Dermis microvascular lymphatic vessel endothelial cell (primary cell): ENCODE measurements at places on chromosomes 16 and 17. TPM values are rescaled to one million over a fixed set of nuclear protein-coding genes. Genes with fewer than 3 reads are reported as not detected.

The CMTM1 gene
- 1.9 and 2.1 TPM in 2 replicates for total RNA-seq

The GINS2 gene
- 3.4 and 6.2 TPM in 2 replicates for total RNA-seq

The STX4 gene
- total RNA-seq: 17.5 and 28.2 TPM in 2 replicates

The KRT15 gene
- total RNA-seq: 0.13 and 1.2 TPM in 2 replicates

The TNP2 gene
- total RNA-seq: not detected in 2 replicates

The TPSAB1 gene
- total RNA-seq: not detected in 2 replicates

The KRTAP4-1 gene
- not detected in 2 replicates for total RNA-seq

The TNFSF12 gene
- 4.7 and 9.4 TPM in 2 replicates for total RNA-seq

The MAP3K14 gene
- total RNA-seq: 1.4 and 1.9 TPM in 2 replicates

The KRTAP1-1 gene
- total RNA-seq: not detected in 2 replicates

The CRYBA1 gene
- total RNA-seq: not detected in 2 replicates

The TOM1L1 gene
- total RNA-seq: 0.13 TPM in 1 of 2 replicates, not detected in the other

The CNP gene
- 46.1 and 63.1 TPM in 2 replicates for total RNA-seq

The BRD7 gene
- 31.9 and 35.9 TPM in 2 replicates for total RNA-seq

The VMO1 gene
- total RNA-seq: 0.38 and 0.39 TPM in 2 replicates

The ZFP90 gene
- total RNA-seq: 11.2 and 15.2 TPM in 2 replicates

The KRTAP4-16 gene
- total RNA-seq: not detected in 2 replicates

The SLC6A2 gene
- total RNA-seq: under 0.01 TPM in 1 of 2 replicates, not detected in the other

The CLDN9 gene
- total RNA-seq: not detected in 2 replicates

The ADAM11 gene
- total RNA-seq: 0.13 and 0.38 TPM in 2 replicates

The TSPOAP1 gene
- total RNA-seq: 0.13 TPM in 1 of 2 replicates, not detected in the other

The TVP23A gene
- total RNA-seq: not detected in 2 replicates

The CDH5 gene
- 263 and 363 TPM in 2 replicates for total RNA-seq

The C17orf75 gene
- 16.6 and 24.9 TPM in 2 replicates for total RNA-seq

The HOXB4 gene
- 0.90 and 1.0 TPM in 2 replicates for total RNA-seq

The FMNL1 gene
- total RNA-seq: 2.6 and 2.9 TPM in 2 replicates

The MLKL gene
- total RNA-seq: 9.6 and 14.4 TPM in 2 replicates

The SOX15 gene
- total RNA-seq: 0.13 TPM in 2 replicates

The CLEC18B gene
- total RNA-seq: 0.13 TPM in 1 of 2 replicates, not detected in the other

The SLC16A5 gene
- 3.9 and 4.6 TPM in 2 replicates for total RNA-seq

The SLC35G6 gene
- total RNA-seq: not detected in 2 replicates

The KRTAP4-4 gene
- not detected in 2 replicates for total RNA-seq

The CCL4 gene
- not detected in 2 replicates for total RNA-seq

The EPX gene
- total RNA-seq: not detected in 2 replicates
